ENCODE measurements at places on chromosomes 4 and X. TPM values are rescaled to one million over a fixed set of nuclear protein-coding genes. Genes with fewer than 3 reads are reported as not detected.

GRCh38 chrX:128021566-128021965 lies 30.6 kb downstream of the ACTRT1 start:
- no peak for DNase-seq

- no peak for DNase-seq
Measured at GRCh38 chr4:5930456-5930855, 37.6 kb upstream of the CRMP1 start.

DNA sequence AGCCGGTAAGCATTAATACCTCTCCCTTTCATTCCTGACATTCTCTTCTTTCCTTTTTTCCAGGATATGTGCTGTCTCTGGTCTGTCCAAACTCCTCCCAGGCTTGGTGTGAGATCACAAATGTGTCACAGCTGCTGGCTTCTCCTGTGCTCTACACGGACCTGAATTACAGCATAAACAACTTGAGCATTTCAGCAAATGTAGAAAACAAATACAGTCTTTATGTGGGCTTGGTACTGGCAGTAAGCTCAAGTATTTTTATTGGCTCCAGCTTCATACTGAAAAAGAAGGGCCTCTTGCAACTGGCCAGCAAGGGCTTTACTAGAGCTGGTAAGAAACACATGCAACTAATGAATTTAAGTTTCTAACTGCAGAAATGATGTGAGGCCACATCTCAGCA lies 8.4 kb downstream of the NIPAL1 start:
- no peak for DNase-seq

GRCh38 chr4:53067125-53067802 lies 205.1 kb downstream of the RASL11B start:
- no peak for DNase-seq

DNA sequence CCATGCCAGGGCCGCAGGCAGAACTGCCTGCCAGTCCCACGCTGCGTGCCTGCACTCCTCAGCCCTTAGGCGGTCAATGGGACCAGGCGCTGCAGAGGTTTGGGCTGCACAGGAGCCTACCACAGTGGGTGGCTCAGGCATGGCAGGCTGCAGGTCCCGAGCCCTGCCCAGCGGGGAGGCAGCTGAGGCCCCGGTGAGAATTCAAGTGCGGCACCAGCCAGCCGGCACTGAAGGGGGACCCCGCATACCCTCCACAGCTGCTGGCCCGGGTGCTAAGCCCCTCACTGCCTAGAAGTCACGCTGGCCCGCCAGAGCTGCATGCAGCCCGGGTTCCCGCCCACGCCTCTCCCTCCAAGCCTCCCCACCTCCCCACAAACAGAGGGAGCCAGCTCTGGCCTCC lies 302.5 kb upstream of the UGT8 start:
- no peak for DNase-seq

- no peak for DNase-seq
Measured at GRCh38 chrX:20529711-20530110, 263.0 kb upstream of the RPS6KA3 start.

- DNase-seq = no peak
Measured at GRCh38 chr4:82726596-82726995, 72.0 kb downstream of the SCD5 start.

GRCh38 chrX:135024526-135024925 lies 2.2 kb upstream of the RTL8B start:
- DNase-seq = no peak

DNA sequence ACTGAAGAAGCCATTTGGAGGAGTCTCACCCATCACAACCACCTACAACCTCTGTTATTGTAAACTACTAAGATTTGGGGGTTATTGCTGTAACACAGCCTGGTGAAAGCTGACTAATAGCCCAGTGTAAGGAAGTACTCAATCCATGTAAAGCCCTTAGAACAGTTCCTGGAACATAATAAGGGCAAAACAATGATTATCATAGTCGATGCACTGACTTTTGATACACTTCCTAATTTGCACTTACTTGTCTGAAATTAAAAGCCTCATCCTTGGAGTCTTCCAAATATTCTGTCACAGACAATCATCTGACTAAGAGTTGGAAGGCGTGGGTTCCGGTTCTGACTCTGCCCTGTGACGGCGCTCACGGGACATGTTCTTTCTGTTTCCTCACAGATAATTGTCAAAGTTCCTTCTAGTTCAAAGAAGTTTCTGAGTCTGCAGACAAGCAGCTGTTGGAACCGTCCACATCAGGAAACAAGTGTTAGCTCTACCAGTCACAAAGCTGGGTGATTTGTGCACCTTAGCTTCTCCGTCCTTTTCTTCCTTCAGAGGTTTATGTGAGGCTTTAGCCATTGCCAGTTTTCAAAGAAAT lies 33.4 kb upstream of the RASGEF1B start:
- DNase-seq = peak; percentile 12

DNA sequence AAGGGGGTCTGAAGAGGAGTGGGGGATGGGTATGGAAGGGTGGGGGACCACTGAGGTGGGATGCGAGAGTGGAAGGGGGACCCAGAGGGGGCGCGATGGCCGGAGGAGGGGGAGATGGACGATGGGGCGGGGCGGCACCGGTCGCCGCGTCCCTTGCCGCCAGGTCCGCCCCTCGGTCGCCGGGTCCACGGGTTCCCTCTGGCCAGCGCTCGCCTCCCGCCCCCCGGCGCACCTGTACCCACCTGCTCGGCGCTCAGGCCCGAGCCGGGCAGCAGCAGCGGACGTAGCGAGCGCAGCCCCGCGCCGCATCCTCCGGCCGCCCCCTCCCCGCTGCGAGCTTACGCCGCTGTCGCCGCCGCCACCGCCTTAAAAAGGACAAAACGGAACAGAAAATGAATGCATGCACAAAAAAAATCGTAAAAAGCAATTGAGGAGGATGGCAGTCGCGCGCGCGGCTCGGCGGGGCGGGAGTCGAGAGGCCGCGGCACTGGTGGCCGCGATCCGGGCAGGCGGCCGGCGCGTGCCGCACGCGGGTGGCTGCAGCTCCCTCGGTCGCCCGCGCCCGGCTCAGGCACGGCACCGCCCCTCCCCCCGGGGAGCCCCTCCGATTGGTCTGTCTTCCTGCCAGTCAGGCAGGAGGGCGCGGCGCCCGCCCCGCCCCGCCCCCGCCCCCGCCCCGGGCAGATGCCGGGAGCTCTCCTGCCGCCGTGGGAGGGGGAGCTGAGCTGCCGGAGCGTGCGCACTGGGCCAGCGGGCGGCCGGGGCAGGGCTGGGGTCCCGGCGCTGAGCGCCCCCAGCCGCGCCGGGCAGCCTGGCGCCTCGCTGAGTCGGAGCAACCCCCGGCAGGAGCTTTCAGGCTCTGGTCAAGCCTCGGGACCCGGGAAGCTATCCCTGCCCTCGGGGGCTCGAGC lies at the start of gene JAKMIP1:
Gene JAKMIP1, minus strand, starts transcription at position 539 of the 911 bp plus-strand sequence. CDS start 87,699 bp downstream, outside the sequence.
- peak; percentile 59 for DNase-seq

DNA sequence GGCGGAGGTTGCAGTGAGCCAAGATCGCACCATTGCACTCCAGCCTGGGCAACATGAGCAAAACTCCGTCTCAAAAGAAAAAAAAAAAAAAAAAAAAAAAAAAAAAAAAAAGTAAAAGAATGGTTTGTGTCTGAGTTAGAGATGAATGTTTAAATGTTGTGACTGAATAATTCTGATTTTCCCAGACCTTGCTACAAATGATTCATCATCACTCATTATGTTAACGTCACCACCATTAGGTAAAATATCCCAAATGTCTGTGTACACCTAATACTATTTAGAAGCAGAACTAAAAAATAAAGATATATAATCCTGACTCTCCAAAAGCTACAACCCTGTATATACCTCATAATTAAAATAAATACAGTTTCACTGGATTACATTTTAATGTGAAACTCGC lies 70.8 kb downstream of the HHIP start:
- no peak for DNase-seq

GRCh38 chr4:92012899-92013867 lies 290.6 kb upstream of the GRID2 start:
- no peak for DNase-seq

GRCh38 chrX:21975812-21976211 lies 35.3 kb downstream of the SMS start:
- DNase-seq = no peak

DNA sequence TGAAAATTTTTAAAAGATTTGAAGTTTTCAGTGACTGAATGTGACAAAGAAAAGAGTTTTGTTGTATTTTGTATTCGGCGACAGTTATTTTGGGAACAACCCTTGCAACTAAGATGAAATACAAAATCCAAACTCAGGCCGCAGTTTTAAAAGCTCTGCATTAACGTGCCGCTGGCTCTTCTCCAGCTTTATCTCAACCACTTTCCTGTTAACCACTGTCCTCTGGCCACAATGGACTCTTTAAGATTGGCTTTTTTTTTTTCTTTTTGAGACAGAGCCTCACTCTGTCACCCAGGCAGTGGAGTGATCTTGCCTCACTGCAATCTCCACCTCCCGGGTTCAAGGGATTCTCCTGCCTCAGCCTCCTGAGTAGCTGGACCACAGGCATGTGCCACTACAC lies 22.1 kb upstream of the AMTN start:
- no peak for DNase-seq

DNA sequence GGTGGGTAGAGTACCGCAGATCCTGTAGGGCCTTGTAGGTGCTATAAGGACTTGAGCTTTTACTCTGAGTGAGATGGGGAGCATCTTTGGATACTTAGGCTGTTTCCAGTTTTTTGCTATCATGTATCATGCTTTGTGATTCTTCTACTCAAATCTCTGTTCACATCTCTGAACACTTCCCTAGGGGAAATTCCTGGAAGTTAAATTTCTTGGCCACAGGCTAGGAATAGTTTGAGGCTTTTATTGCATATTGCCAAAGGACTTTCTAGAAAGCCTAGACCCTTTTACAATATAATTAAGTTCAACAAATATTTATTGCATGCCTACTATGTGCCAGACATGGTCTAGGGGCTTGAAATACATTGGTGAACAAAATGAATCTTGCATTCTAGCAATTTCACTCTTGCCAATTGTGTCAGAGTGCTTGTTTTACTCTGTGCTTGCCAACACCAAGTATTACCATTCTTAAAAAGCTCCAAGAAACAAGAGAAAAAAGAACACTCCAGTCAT lies 4.1 kb upstream of the PGRMC1 start:
- DNase-seq = no peak

DNA sequence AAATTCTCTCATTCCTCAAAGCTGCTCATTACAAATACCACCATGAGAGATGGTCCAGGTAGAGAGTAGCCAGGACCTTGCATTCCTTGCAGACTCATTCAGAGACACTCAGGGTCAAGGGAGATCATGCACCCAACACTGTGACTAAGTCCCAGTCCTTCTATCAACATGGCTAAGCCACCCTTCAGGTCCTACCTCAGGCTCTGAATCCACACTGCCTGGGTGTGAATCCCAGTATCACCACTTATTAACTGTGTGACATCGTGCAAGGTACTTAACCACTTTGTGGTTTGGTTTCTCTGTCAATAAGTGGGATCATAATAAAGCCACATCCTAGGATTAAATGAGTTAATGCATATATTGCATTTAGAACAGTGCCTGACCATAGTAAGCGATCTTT lies 124.1 kb upstream of the NEIL3 start:
- DNase-seq = no peak

DNA sequence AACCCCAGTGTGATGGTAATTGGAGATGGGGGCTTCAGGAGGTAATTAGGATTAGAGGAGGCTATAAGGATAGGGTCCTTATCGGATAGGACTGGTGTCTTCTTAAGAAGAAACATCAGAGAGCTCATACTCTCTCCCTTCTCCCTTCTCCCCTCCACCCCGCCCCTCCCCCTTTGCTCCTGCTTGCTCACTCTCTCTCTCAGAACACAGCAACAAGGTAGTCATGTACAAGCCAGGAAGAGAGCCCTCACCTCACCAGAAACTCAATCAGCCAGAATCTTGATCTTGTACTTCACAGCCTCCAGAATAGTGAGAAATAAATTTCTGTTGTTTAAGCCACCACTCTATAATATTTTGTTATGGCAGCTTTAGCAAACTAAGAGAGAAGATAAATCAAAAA lies 4.5 kb downstream of the DDX60L start:
- DNase-seq = no peak

Gene ZCCHC18
- 6.1 TPM for polyA plus RNA-seq

Gene C4orf51
- polyA plus RNA-seq = not detected

Gene TMSB15B
- 31.0 TPM for polyA plus RNA-seq

Gene PNMA6F
- polyA plus RNA-seq = 0.15 TPM

Gene STARD8
- 17.4 TPM for polyA plus RNA-seq

Gene LINC00632
- 9.9 TPM for polyA plus RNA-seq

Gene RTL9
- polyA plus RNA-seq = 0.22 TPM

Gene HERC3
- polyA plus RNA-seq = 16.1 TPM

Gene JCHAIN
- 0.96 TPM for polyA plus RNA-seq

Gene GLRA3
- polyA plus RNA-seq = not detected

Gene MAGEA12
- polyA plus RNA-seq = not detected

Measured in left kidney (tissue), 8 donors.